ENCODE measurements at places on chromosomes 7 and 10. TPM values are rescaled to one million over a fixed set of nuclear protein-coding genes. Genes with fewer than 3 reads are reported as not detected.

Gene LRRC4
- 1.5 TPM for polyA plus RNA-seq

Gene LRIT2
- not detected for polyA plus RNA-seq

Gene CCDC126
- 5.4 TPM for polyA plus RNA-seq

Gene FKBP6
- not detected for polyA plus RNA-seq

Gene MYL10
- not detected for polyA plus RNA-seq
